Activated T-helper 1 cell treated with anti-CD3 and anti-CD28 coated beads, Interleukin-2, amount 50 U/mL, for 16 hours (primary cell): ENCODE measurements at places on chromosomes 3 and 15.

- no peak for DNase-seq
Observed at GRCh38 chr3:81565041-81565440, 196.4 kb downstream of the GBE1 start.

GRCh38 chr15:55998478-55998877 is 5.1 kb upstream of the NEDD4 start:
- no peak for DNase-seq

GRCh38 chr3:111331912-111332311 is 210.1 kb upstream of the CD96 start:
- no peak for DNase-seq

DNA sequence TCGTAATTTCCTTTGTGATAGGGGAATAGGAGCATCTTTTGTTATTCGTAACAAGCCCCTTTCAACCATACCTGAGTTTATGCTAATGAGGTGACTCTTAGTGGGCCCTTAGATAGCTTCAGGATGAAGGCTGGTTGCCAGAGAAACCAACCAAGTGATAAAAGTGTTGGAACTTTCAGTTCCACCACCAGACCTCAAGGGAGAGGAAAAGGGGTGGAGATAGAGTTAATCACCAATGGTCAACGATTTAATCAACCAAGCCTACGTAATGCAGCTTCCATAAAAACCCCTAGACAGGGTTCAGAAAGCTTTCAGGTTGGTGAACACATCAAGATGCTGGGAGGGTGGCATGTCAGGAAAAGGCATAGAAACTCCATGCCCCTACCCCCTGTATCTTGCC is 33.0 kb downstream of the HERC1 start:
- no peak for DNase-seq

DNA sequence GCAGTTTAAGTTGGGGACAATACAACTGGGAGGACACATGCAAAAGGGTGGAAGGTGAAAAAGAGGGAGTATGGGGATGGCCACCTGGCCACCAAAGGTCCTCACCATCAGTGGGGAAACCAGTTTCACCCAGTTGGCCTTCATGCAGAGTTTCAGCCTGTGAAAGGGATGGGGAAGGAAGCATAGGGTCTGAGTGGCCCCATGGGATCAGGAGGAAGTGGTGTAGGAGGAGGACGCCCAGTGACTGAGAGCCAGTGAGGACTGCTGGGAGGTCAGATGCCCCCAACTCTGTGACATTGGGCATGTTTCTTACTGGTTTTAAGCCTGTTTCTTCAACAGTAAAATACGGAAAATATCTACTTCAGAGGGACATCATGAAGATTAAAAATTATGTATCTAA is 16.3 kb downstream of the BCL2A1 start:
- no peak for DNase-seq

GRCh38 chr3:87191641-87192040 is 35.5 kb upstream of the CHMP2B start:
- DNase-seq, result no peak

DNA sequence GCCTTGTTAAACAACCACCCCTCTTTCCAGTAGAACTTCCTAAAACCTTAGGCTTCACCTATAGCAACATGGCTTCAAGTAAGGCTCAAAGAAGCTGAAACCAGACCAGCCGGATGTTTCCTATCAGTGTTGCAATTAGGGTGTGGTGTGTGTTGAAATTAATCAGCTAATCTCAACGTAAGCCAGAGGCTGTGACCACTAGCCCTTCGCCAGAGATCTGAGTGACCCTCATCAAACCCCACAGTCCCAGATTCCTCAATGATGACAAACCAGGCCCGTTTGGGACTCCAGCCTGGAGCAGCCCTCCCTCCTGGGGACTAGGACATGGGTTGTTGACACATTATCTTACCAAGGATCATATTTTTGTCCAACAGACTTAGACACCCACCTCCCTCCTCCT is 27.3 kb downstream of the CYP11A1 start:
- DNase-seq, result no peak

DNA sequence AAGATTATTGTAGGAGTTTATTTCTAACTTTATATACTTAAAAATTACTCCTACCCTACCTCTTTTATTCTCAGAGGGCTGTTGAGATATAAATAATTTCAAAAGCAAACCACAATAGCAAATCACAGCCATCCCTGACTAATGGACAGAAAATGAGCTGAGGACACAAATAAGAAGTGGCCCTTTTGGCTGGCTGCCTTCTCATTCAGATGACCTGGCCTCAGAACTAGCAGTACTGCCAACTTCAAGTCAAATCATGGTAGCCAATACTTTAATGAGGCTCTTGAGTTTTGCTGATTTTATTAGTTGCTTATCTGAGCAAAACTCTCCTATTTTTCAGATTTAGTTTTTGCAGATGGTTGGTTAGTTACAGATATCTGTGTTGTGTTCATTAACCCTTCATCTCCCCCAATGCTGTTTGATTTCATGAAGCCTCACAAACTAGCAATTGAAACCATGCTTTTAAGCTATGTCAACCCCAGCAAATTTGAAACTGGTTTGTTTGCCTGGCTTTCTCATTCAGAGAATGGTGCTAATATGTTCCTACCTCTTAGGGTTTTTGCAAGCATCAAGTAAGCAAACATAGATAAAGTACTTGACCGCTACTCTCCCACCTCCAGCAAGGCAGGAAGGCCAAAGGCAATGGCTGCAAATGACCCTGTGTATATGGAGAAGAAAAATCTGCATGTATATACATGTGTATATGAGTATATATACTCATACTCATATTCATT is 73.4 kb upstream of the HACD2 start:
- no peak for DNase-seq
